ENCODE measurements at places on chromosomes 3 and 15. TPM values are rescaled to one million over a fixed set of nuclear protein-coding genes. Genes with fewer than 3 reads are reported as not detected.

Gene CAMK2N2
- 0.53 TPM for total RNA-seq

Gene ROBO1
- total RNA-seq = not detected

Gene GCSAM
- total RNA-seq = 1.00 TPM

DNA sequence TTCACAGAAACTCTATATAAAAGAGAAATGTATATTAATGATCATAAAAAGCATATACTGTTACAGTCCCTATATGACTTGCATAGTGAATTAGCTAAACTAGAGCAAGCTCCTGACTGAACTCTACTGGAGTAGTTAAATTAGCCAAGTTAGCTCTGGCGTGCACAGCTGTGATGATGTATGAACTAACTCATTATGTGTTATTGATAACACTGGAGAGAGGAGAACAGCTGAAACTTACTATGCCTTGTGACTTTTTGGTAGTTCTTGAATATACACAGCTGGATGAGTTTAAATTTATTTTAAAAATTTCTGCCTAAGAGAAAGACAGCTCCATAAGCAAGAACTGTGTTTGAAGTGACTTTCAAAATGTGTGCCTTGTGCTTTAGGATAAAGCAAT is 8.1 kb downstream of the TIPARP start:
- no peak for DNase-seq

- DNase-seq = no peak
Measured at GRCh38 chr15:90063770-90064247, 38.5 kb downstream of the IDH2 start.

GRCh38 chr15:80823995-80824394 is 44.8 kb downstream of the CEMIP start:
- no peak for DNase-seq

DNA sequence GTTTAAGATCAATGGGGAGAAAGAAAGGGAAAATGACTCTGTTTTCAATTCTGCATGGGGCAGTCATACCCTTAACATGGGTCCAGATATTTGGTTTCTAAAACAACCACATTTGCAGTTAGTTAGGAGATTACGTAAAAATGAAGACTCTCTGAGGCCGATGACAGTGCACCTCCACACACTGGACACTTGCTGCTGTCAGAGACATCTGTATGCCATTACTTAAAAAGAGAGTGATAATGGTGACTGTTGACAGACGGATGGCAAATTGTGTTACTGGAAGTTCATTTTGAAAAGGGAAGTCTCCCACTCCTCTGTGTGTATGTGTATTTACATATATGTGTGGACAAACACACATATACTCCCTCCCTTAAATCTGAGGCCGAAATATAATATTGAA is 304.5 kb upstream of the SEMA6D start:
- DNase-seq = no peak

DNA sequence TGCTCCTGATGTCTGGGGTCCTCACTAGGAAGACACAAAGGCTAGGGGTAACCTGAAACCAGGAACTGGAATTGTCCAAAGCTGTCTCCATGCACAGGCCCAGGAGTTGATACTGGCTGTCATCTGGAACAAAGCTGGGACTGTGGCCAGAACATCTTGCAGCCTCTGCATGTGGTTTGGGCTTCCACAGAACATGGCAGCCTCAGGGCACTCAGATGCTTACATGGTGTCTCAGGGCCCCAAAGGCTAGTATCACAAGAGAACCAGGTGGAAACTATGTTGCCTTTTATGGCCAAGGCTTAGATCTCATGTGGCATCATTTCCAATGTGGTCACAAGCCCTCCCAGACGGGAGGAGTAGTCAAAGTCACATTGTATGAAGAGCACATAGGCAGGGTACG is 335.2 kb upstream of the TRIM42 start:
- no peak for DNase-seq
